Stimulated activated CD8-positive, alpha-beta memory T cell treated with anti-CD3 and anti-CD28 coated beads, Interleukin-4, amount 100 ng/mL, for 1 hour (primary cell): ENCODE measurements at places on chromosomes 11 and 22.

DNA sequence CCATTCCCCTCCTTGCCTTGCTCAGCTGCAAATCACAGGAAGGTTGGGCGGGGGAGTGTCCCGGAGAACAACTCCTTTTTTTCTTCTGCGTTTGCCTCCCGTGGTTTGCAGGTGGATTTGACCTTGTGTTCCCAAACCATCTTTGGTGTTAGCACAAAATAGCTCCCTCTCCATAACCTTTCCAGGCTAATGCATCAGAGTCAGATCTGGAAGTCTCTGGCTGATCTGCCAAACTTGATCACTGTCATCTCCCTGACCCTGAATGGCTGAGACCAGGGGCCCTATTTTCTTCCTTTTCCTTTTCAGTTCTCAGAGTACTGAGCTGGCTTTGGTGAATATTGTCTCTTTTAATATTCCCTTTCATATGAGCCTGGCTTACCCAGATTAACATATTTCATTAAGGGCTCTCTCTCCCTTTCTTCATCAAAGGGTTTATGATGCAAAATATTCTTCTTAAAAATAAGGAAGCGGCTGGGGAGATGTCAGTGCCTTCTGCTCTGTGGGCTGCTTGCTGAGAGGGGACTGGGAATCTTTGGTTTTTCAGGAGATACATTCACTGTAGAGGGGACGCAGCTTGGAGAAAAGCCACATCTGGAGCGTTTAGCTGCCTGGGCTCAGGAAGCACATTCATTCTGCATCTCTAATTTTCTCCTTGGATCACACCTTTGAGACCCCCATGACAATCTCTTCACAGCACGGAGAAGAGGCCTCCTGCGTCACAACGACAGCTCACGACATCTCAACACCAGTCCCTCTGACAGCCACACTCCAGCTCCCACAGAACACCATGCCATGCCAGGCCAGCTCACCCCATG is 148.3 kb downstream of the CEP164 start:
- DNase-seq = no peak

DNA sequence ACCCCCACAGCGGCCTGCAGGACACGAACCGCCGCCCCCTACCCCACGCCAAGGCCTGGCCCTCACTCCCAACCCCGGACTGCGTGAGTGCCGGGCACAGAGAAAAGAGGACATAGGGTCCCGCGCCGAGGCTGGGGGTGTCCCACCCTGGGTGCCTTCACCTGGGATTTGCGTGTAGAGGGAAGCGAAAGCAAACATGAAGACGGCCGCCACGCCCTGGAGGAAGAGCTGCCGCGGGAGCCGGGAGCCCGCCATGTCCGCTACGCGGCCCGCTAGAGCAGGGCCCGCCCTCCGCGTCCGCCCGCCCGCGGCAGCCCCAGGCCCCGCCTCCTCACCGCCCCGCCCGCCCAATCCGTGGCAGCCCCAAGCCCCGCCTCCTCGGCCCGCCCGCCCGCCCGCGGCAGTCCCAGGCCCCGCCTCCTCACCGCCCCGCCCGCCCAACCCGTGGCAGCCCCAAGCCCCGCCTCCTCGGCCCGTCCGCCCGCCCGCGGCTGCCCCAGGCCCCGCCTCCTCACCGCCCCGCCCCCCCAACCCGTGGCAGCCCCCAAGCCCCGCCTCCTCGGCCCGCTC is at the start of gene LMF2:
Gene LMF2 (minus strand): TSS at position 282 of the 570 bp plus-strand sequence. CDS start 27 bp downstream, at position 255.
- peak; percentile 89 for DNase-seq

- no peak for DNase-seq
These were observed 8.0 kb upstream of the LIN7C start for GRCh38 chr11:27514558-27514957.

DNA sequence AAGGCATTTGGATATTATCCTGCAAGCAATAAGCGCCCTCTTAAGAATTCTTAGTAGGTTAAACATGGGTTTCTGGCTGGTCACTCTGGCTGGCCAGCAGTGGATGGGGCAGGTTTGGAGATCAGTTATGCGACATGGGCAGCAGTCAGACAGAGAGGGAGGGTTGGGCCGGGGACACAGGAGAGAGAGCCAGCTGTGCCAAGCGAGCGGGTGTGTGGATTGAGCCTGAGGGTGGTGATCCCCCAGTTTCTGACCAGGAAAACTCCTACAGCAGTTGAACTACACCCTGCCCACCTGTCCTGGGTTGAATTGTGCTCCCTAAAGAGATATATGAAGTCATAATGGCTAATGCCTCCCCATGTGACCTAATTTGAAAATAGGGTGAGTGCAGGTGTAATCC is 671.2 kb downstream of the TBC1D22A start:
- DNase-seq = no peak
